Activated B cell treated with CpG ODN at 0.5 μM for 24 hours (primary cell): ENCODE measurements at places on chromosomes 5 and 9. TPM values are rescaled to one million over a fixed set of nuclear protein-coding genes. Genes with fewer than 3 reads are reported as not detected.

GARIN3 gene
- total RNA-seq: not detected in 2 replicates

ANKRD18A gene
- total RNA-seq: not detected in 2 replicates

SPAG8 gene
- total RNA-seq: 1.8 and 4.0 TPM in 2 replicates

TERT gene
- 0.22 and 0.35 TPM in 2 replicates for total RNA-seq

CORO2A gene
- total RNA-seq: 0.59 and 0.78 TPM in 2 replicates

ASPN gene
- not detected in 2 replicates for total RNA-seq

CDH6 gene
- not detected in 2 replicates for total RNA-seq

GLIPR2 gene
- total RNA-seq: 13.6 and 14.3 TPM in 2 replicates

MYOT gene
- not detected in 2 replicates for total RNA-seq

MRPL22 gene
- 41.9 and 42.6 TPM in 2 replicates for total RNA-seq

CER1 gene
- total RNA-seq: not detected in 2 replicates

FBP2 gene
- not detected in 2 replicates for total RNA-seq

HAVCR1 gene
- total RNA-seq: not detected in 2 replicates

SPINK13 gene
- total RNA-seq: not detected in 2 replicates

ASS1 gene
- 1.6 and 2.6 TPM in 2 replicates for total RNA-seq

ARHGEF28 gene
- not detected in 2 replicates for total RNA-seq

IFNB1 gene
- total RNA-seq: not detected in 2 replicates

TMEM167A gene
- total RNA-seq: 45.1 and 50.3 TPM in 2 replicates

EDIL3 gene
- not detected in 2 replicates for total RNA-seq

EQTN gene
- total RNA-seq: not detected in 2 replicates

QRFP gene
- total RNA-seq: not detected in 2 replicates

LTC4S gene
- 2.6 and 2.7 TPM in 2 replicates for total RNA-seq

CA9 gene
- 0.86 TPM in 1 of 2 replicates, not detected in the other for total RNA-seq

PCDHGA12 gene
- total RNA-seq: 1.3 and 1.6 TPM in 2 replicates

NIM1K gene
- 0.39 and 0.51 TPM in 2 replicates for total RNA-seq

ADGRV1 gene
- 0.13 TPM in 1 of 2 replicates, not detected in the other for total RNA-seq

ERP44 gene
- 14.8 and 16.5 TPM in 2 replicates for total RNA-seq

ENTREP1 gene
- not detected in 2 replicates for total RNA-seq

CSNK1G3 gene
- total RNA-seq: 79.9 and 82.7 TPM in 2 replicates

GPR151 gene
- not detected in 2 replicates for total RNA-seq

PPP1R26 gene
- total RNA-seq: 3.1 and 6.7 TPM in 2 replicates

PRDM9 gene
- total RNA-seq: not detected in 2 replicates

RFX3 gene
- 34.6 and 39.1 TPM in 2 replicates for total RNA-seq

PLAC8L1 gene
- total RNA-seq: 0.37 and 0.78 TPM in 2 replicates

FAM153A gene
- total RNA-seq: 0.05 and 0.64 TPM in 2 replicates

SLC28A3 gene
- total RNA-seq: not detected in 2 replicates

ARRDC1 gene
- total RNA-seq: 56.9 and 58.3 TPM in 2 replicates

IRX2 gene
- not detected in 2 replicates for total RNA-seq

PCDHB16 gene
- not detected in 2 replicates for total RNA-seq

RNF183 gene
- total RNA-seq: not detected in 2 replicates

WDR38 gene
- not detected in 2 replicates for total RNA-seq

SHISAL2B gene
- not detected in 2 replicates for total RNA-seq

SLCO6A1 gene
- not detected in 2 replicates for total RNA-seq

FBXO4 gene
- total RNA-seq: 14.8 and 15.9 TPM in 2 replicates

OTULINL gene
- total RNA-seq: 0.27 and 0.69 TPM in 2 replicates

MYORG gene
- total RNA-seq: 0.24 and 0.27 TPM in 2 replicates

PCDHGA1 gene
- 0.20 and 0.29 TPM in 2 replicates for total RNA-seq

PHF24 gene
- 0.13 TPM in 1 of 2 replicates, not detected in the other for total RNA-seq

NAA35 gene
- total RNA-seq: 16.5 and 18.9 TPM in 2 replicates

FSTL4 gene
- 1.5 and 1.7 TPM in 2 replicates for total RNA-seq

IFNA21 gene
- total RNA-seq: not detected in 2 replicates

LEAP2 gene
- 2.5 and 3.3 TPM in 2 replicates for total RNA-seq
